NCI-H524 (cell line): ENCODE measurements at places on chromosomes 11 and 22.

- DNase-seq = no peak
Measured at GRCh38 chr22:42317008-42317407, 46.6 kb upstream of the TCF20 start.

- no peak for DNase-seq
Measured at GRCh38 chr11:92834296-92835020, 135.0 kb upstream of the MTNR1B start.

- DNase-seq = no peak
Measured at GRCh38 chr11:93972790-93973189, 48.4 kb upstream of the HEPHL1 start.

DNA sequence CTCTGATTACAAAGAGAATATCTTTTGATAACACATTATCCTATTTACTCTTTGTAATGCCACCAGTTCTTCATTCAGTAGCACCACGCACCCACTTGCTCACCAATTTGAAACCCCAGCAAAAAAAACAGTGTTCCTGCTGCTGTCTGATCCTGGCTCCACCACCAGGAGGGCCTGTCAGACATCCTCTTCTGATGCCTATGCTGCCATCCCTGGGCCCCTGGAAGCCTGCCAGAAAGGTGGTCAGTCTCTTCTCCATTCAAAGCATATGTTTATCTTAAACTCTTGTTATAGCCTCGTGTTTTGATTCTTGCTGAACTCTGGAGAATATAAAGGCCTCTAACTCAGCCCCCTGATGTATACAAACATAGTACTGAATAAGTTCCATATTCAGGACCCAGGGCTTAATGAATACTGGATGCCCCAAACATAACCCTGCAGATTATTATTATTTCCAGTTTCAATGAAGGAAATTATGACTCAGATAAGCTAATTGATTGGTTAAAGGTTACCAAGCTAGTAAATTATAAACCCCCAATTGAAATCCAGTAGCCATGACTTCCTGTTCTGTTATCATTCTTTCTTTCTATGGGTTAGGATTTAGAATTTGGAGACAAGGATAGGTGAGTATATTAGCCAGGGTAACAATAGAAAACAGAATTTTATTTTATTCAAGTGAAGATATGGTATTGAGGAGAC is 116.7 kb downstream of the NTM start:
- no peak for DNase-seq

GRCh38 chr11:120182372-120182771 is 28.5 kb upstream of the OAF start:
- no peak for DNase-seq

DNA sequence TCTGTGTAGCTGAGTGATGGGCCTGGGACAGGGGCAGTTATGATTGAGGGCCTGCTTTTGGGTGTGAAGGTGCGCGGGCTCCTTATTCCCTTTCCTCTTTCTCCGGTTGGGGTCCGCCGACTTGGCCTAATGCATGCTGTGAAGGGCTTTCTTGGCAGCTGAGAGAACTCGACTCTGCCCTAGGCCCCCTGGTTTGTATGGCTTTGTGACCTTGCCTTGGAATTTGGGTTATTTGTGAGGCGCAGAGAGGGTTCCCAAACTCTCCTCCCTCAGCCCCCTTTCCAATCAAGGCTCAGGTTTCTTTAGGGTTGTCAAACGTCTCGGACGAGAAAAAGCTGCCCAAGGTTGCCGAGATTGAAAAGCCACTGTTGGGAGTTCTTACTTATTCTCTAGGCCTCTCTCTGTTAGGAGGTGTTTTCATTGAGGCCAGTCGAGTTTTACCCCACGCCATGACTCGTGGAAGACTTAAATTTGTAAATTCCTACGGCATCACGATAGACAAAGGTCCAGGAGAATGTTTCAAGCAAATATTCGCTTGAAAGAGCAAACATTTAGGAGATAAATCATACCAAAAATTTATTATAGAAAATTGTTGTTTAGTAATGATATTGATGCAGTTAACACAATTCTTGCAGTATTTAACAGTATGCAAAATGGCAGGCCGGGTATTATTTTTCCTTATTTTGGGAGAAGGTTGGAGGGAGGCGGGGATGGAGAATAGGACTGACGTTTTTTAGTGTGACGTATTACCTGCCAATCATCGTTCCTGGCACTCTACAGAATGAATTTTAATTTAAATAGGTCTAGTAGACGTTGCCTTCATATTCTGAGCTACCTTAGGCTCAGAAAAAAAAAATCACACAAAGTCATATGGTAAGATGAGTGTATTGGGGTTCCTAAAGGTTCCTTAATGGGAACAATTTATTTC is 689 bp downstream of the PDHX start:
- DNase-seq = no peak

GRCh38 chr22:46533070-46533833 is 4.2 kb downstream of the CELSR1 start:
- no peak for DNase-seq

GRCh38 chr11:1837171-1838076 is 1.4 kb upstream of the TNNI2 start:
- DNase-seq = no peak

GRCh38 chr11:133988686-133989410 is 32.1 kb upstream of the IGSF9B start:
- DNase-seq = no peak

GRCh38 chr11:114304065-114304464 is 7.9 kb downstream of the NNMT start:
- DNase-seq = no peak

DNA sequence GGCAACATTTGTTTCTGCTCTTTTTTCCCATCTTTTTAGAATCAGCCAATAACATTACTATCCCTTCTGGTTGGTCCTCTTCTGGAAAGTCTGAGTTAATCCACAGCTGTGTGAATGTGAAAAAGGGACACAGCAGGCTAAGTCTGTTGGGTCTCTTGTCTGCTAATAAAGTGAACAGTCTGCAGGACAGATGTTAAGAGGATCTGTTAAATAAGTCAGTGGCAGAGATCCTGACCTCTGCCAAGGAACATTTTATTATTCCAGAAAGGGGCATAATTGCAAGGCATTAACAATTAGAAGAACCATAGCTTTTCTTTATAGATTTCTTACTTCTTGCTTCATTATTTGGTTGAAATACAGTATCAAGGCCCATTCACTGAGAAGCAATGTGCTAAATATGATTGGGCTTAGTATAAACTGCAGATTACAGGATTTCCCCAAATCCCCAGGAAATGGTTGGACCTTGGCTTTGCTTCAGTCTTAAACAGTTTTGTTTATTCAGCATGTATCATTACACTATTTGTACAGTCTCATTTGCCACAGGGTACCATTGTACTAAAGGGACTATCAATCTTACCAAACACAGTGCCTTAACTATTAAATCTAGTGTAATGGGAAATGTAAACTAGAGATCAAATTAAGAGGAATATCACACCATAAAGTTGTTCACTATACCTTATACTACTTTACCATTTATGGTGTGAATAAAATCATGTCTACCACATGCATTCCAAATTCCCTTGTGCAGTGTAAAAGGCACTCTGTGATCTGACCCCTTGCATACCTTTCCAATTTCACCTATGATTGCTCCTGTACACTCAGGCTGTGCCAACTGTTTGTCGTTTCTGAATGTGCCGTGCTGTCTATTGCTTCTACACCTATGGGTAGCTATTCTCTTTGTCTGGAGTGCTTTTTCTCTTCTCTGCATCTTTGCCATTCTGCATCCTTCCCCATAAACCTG is 274.0 kb downstream of the SOX6 start:
- DNase-seq = peak; percentile 77

DNA sequence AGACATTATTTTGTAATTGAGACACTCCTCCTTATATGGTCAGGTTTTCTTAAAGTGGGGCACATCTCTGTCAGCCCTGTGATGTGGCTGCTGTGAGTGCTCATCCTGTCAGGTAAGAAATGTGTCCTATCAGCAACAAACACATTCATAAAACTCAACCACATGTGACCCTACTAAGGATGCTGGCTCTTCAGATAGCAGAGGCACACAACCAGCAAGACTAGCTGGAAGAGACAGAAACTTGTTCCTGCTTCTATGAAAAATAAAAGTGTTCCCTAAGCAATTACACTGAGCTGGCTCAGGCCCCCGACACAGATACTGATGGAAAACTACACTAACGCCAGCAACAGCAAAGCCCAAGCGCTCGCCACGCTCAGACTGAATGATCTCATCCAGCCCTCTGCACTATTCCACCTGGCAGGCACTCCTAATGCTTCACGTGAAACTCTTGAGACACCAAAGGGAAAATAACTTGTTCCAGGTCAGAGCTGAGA is 49.8 kb upstream of the CYP2D6 start:
- no peak for DNase-seq

- no peak for DNase-seq
Measured at GRCh38 chr11:95352733-95353346, 121.8 kb upstream of the SESN3 start.

- no peak for DNase-seq
Measured at GRCh38 chr22:22682807-22683667, 38.6 kb downstream of the GGTLC2 start.

DNA sequence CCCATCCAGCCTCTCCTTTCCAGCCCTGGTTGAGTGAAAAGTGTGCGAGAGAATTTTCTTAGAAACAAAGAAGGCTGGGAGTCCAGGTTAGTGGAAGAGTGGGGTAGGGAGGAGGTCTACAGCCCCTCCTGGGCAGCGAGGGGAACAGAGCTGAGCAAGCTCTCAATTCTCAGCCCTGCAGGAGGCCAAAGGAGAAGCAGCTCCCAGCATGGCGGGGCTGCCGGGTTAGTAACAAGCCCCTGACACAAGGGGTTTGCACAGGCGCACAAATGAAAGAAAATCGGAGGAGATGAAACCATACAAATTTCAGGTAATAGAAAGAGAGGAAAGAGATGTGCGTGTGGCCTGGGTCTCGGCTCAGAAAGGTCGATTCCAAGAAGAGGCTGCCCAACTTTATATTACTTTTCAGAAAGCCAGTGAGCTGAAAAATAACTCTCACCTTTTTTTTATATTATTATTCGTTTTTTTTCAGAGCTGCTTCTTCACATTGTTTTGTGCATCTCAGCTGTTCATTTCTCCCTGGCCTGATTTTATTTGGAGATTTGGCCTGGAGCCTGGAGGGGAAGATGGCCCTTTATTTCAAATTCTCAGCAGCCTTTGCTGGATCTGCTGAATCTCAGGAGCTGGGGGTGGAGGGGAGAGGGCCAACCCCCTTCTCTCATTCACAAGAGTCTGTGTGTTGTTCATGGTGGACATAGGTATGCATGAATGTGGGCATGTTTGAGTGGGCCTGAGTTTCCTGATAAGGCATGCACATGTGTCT is 583.2 kb downstream of the BUD13 start:
- DNase-seq = no peak

DNA sequence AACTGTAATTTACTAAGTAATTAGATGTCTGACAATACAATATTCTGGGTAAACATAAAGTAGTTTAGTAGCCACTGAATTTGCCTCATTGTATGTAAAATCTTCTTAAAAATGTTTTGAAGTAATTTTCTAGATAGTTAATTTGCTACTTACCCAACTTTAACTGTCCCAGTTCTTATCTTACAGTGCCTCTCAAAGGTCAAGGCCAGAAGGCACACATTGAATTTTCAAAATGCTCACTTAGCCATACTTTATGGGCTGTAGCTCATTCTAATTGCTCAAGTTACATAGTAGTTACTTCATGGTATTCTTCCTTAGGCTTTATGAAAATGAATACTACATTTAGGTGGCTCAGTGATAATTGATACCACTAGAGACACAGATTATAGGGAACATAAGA is 666.6 kb downstream of the CNTN5 start:
- no peak for DNase-seq

DNA sequence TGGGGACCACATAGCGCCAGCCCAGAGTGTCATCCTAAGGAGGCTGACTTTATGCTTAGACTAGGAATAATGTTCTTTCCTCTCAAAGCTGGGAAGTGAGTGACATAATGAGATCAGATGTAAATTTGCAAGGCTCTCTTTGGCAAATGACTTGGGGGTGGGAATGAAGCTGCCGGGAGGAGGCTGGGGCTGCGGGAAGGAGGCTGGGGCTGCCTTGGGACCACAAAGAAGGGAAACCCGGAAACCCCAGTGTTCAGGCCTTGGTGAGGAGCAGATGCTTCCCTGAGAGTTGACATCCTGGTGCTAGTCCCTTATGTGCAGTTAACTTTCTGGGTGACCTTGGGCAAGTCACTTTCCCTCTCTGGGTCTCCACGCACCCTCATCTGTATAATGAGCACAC is 182.0 kb downstream of the CHST1 start:
- DNase-seq = no peak

- DNase-seq = no peak
Measured at GRCh38 chr11:116715383-116715782, 57.4 kb downstream of the BUD13 start.

- no peak for DNase-seq
Measured at GRCh38 chr11:131666617-131667016, 296.2 kb downstream of the NTM start.

DNA sequence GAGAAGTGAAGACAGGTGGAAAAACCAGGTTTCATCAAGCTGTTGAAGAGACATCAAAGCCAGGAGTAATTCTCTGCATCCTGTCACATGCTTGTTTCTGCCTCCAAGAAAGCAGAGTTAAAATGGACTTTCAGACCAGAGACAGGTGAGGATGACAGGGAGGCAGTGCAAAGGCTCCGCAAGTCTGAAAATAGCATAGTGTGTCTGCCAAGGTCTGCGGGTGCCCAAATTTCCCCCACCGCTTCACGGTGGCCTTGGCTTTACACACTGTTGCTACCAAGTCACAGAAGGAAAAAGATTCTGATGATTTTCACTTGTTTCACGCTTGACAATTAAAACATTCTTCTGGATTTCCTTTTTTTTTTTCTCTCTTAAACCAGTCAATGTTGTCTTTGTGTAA is 44.2 kb downstream of the SNX19 start:
- DNase-seq = no peak

DNA sequence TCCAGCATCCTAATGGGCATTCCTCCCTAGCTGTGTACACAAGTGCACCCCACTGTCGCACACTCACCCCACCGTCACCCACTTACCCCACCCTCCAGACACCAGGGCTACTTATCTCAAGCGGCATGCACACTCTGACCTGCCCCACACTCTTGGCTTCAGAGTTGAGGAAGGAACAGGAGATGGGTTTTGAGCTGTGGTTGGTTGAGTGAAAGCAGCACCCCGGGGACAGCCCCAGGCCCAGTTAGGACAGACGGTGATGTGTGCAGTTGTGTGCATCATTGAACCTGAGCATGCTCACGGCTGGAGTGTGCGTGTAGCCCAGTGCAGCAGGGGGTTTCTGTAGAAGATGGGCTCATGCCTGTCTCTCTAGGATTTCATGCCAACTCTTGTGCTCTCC is 32.5 kb downstream of the AHNAK start:
- no peak for DNase-seq

DNA sequence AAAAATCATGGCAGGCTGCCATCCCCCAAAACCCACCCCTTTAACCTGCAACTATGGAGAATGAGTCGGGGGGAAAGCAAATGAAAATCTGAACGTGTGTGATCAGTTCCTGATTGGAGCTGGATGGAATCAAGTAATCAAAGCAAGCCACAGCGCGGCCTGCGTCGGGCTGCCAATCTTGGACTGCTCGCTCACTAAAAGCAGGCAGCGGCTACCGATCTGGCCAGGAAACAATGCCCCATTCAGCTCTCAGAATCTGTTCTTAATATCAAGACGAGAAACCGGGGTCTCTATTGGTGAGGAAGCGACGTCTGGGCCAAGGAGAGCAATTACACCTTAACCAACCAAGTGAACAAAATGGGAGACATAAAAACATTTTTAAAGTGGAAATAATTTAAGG is 472.2 kb downstream of the SOX6 start:
- DNase-seq = no peak
